ENCODE measurements at places on chromosomes 1 and 21.

GRCh38 chr1:151713044-151713443, 3.6 kb downstream of the CELF3 start:
- no peaks in the 10 kb centered on the region for H3K36me3 ChIP-seq
- DNase-seq = no peak
- peaks cover 3% of the 10 kb centered on the region for H3K4me1 ChIP-seq
- no peak overlapping the region for H3K4me3 ChIP-seq
- H3K27me3 ChIP-seq = no peaks in the 10 kb centered on the region

GRCh38 chr21:41472753-41473548, 35.0 kb downstream of the TMPRSS2 start:
- H3K4me3 ChIP-seq = no peak overlapping the region
- no peaks in the 10 kb centered on the region for H3K4me1 ChIP-seq
- DNase-seq = no peak
- no peaks in the 10 kb centered on the region for H3K27me3 ChIP-seq
- H3K27ac ChIP-seq = no peak overlapping the region

- H3K4me3 ChIP-seq = no peak overlapping the region
- H3K36me3 ChIP-seq = no peaks in the 10 kb centered on the region
- no peaks in the 10 kb centered on the region for H3K27me3 ChIP-seq
- no peaks in the 10 kb centered on the region for H3K4me1 ChIP-seq
- DNase-seq = no peak
- H3K27ac ChIP-seq = no peak overlapping the region
Measured at GRCh38 chr1:27257155-27257554, 22.7 kb downstream of the WDTC1 start.

DNA sequence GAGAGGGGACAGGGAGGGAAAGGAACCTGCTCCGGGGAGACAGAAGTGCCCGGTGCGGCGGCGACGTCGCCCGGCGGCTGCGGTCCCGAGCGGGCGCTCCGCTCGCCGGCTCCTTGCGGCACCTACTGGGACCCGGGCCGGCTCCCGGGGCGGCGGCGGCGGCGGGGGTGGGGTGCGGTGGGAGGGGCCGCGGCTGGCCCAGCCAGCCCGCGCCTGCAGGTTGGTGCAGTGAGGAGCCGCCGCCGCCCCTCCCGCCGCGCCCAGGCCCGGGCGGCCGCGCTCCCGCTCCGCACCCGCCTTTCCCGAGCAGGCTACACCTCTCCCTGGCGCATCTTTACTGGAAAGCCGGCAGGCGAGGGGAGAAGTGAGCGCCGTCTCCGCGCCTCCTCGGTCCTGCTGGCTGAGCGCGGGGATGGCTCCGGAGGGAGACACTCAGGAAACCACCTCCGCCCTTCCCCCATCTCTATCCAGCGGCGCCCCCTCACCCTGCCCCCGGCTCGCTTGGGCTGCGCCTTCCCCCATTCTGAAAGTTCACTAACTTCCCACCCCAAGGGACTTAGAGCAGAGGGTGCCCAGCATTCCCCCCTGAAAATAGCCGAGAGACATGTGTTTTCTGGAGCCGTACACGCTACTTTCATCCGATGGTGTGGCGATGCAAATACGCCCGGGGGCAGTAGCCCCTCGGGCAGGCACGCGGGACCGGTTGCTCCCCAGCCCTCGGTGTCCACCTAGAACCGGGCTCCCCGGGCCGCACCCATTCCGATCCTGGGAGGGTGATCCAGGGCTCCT, at the start of gene PLD5:
PLD5 (minus strand) TSS at position 127 of the 789 bp plus-strand sequence.
- H3K4me1 ChIP-seq = no peaks in the 10 kb centered on the region
- no peaks in the 10 kb centered on the region for H3K36me3 ChIP-seq
- peak within 1 kb of the TSS; percentile 75 for H3K27ac ChIP-seq
- no peaks in the 10 kb centered on the region for H3K27me3 ChIP-seq

DNA sequence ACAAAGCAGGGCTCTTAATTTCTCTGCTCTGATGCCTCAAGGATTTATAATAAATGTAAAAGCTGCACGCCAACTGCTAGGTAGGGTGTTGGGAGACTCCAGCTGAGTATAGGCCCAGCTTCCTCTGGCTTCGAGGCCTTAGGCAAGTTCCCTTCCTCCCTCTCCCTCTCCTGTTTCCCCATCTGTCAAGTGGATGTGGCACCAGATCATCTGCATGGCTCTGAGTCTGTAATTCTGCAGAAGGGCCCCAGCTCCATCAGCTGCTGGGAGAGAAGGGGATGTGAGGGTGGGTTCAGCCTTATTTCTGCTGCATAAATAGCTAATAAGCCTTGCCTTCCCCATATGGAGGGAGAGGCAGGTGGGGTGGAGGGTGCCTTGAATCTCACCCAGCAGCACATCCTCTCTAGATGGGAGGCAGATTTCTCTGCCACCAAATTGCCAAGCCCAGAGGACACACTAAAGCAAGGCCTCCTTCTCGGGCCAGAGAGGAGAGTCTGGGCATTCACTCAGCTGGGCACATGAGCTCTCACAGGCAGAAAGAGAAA, 3.8 kb downstream of the TRIM62 start:
- no peak overlapping the region for H3K4me3 ChIP-seq
- H3K27ac ChIP-seq = no peak overlapping the region
- H3K27me3 ChIP-seq = no peaks in the 10 kb centered on the region
- peaks cover 15% of the 10 kb centered on the region for H3K4me1 ChIP-seq
- no peaks in the 10 kb centered on the region for H3K36me3 ChIP-seq
- no peak for DNase-seq

- H3K4me1 ChIP-seq = no peaks in the 10 kb centered on the region
- H3K36me3 ChIP-seq = peaks cover 4% of the 10 kb centered on the region
- no peaks in the 10 kb centered on the region for H3K27me3 ChIP-seq
- no peak for DNase-seq
- H3K4me3 ChIP-seq = no peak overlapping the region
Measured at GRCh38 chr1:204114606-204115005, 37.2 kb downstream of the ETNK2 start.

- H3K4me1 ChIP-seq = no peaks in the 10 kb centered on the region
- no peak overlapping the region for H3K27ac ChIP-seq
- H3K4me3 ChIP-seq = no peak overlapping the region
- no peaks in the 10 kb centered on the region for H3K27me3 ChIP-seq
- no peak for DNase-seq
Measured at GRCh38 chr1:18064534-18064933, 43.1 kb upstream of the IGSF21 start.

DNA sequence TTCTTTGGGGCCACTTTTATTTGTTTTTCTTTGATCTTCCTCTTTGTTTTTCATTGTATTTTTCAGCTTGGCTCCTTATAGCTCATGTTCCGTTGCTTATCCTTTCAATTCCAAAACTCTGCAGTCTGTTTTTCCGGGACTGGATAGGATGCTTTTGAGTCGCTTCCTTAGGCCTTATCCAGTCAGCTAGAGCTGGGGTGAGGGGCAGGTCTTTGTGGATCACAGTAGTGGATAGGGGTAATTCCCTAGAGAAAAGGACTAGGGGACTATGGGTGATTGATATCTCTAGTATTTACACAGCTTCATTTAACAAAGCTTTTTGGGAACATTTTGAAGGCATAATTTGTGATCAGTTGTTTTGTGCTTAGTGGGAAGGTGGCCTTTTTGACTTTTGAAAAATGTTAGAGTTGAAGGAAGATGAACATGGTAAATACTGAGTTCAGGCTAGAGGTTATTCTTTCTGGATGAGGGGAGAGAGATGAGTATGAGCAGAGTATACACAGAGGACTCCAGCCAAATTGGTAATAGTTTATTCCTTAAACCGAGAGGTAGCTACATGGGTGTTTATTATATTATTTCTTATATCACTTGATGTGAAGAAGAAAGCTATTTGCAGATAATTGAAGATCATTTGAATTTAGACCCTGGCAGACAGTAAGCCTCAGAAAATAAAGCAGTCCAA, 22.5 kb downstream of the CEP350 start:
- no peak for DNase-seq
- H3K27ac ChIP-seq = no peak overlapping the region
- no peaks in the 10 kb centered on the region for H3K27me3 ChIP-seq
- no peak overlapping the region for H3K4me3 ChIP-seq
- H3K36me3 ChIP-seq = no peaks in the 10 kb centered on the region
- peaks cover 21% of the 10 kb centered on the region for H3K4me1 ChIP-seq

DNA sequence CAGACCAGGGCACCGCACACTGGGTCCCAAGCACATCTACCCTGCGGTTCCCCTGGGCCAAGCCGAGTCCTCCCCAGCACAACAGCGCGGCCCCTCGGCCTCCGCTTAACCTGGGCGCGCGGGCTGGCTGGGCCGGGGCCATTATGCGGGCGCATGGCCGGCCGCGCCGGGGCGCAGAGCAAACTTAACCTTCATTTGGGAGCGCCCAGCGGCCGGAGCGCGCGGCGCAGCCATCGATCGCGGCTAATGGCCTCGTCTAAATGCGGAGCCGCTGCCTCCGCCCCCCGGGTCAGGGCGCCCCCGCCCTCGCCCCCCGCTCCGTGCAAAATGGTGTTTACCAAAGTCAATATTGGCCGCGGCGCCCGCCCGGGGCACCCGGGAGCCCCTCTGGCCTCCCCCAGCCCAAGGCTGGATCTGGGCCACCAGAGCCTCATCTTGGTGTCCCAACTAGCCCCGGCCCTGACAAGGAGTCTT, 272.1 kb downstream of the TRABD2B start:
- H3K27ac ChIP-seq = no peak overlapping the region
- H3K4me1 ChIP-seq = peaks cover 14% of the 10 kb centered on the region
- H3K27me3 ChIP-seq = no peaks in the 10 kb centered on the region
- peak overlapping the region; percentile 55 for H3K4me3 ChIP-seq

DNA sequence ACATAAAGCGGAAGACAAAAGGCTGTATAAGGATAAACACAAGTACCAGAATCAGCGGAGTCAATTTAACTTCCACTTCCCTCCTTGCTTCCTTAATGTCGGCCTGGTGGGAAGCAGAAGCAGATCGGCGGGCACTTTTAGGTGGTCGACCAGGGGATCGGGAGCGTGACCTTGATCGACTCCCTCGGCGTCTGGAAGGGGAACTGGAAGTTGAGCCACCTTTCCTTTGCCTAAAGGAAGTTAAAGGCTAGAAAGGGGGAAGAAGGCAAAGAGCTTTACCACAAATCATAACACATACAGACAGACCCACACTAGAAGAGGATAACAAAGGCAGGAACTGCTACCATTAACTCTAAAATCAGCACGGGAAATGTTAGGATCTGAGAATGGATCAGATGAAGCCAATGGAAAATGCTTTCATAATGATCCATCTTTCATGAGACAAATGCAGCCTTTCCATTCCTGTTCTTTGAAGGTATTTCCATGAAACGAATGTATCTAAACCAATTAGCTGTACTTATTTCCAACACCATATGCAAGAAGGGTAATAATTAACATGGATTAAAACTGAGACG, 5.7 kb downstream of the LBR start:
- H3K27ac ChIP-seq = no peak overlapping the region
- no peak for DNase-seq
- H3K36me3 ChIP-seq = peaks cover 15% of the 10 kb centered on the region
- no peaks in the 10 kb centered on the region for H3K27me3 ChIP-seq
- peaks cover 27% of the 10 kb centered on the region for H3K4me1 ChIP-seq
- H3K4me3 ChIP-seq = no peak overlapping the region

- no peaks in the 10 kb centered on the region for H3K27me3 ChIP-seq
- H3K36me3 ChIP-seq = no peaks in the 10 kb centered on the region
- DNase-seq = no peak
- H3K27ac ChIP-seq = no peak overlapping the region
- no peak overlapping the region for H3K4me3 ChIP-seq
- no peaks in the 10 kb centered on the region for H3K4me1 ChIP-seq
Measured at GRCh38 chr1:13667691-13668090, 32.3 kb upstream of the PRDM2 start.

- H3K27ac ChIP-seq = no peak overlapping the region
- no peaks in the 10 kb centered on the region for H3K27me3 ChIP-seq
- H3K36me3 ChIP-seq = no peaks in the 10 kb centered on the region
Measured at GRCh38 chr1:84278905-84279304, 22.6 kb upstream of the SAMD13 start.

DNA sequence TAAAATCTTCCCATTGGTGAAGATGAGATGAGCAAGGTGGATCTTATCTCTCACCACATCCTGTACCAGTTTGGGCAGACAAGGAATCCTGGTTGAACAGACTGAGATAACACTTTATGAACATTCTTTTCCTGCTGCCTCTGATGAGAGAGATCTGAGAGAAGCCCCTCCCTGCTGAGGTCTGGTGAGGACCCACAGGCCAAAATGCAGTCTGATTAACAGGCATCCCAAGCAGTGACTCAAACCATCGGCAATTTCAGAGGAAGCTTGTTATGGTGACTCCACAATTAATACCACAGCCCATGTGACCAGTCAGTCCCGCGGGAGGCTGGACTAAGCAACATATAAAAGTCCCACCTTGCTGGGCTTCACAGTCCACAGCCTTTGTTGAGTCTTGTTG, at the start of gene PRR9:
PRR9 (plus strand) TSS at position 373 of the 400 bp plus-strand sequence. CDS start 561 bp downstream, outside the sequence.
- no peak for DNase-seq
- no peak within 1 kb of the TSS for H3K27ac ChIP-seq
- no peaks in the 10 kb centered on the region for H3K36me3 ChIP-seq
- no peaks in the 10 kb centered on the region for H3K27me3 ChIP-seq

GRCh38 chr1:89781494-89782126, 39.2 kb upstream of the LRRC8D start:
- H3K27ac ChIP-seq = no peak overlapping the region
- no peaks in the 10 kb centered on the region for H3K36me3 ChIP-seq
- H3K4me1 ChIP-seq = no peaks in the 10 kb centered on the region
- H3K27me3 ChIP-seq = no peaks in the 10 kb centered on the region

DNA sequence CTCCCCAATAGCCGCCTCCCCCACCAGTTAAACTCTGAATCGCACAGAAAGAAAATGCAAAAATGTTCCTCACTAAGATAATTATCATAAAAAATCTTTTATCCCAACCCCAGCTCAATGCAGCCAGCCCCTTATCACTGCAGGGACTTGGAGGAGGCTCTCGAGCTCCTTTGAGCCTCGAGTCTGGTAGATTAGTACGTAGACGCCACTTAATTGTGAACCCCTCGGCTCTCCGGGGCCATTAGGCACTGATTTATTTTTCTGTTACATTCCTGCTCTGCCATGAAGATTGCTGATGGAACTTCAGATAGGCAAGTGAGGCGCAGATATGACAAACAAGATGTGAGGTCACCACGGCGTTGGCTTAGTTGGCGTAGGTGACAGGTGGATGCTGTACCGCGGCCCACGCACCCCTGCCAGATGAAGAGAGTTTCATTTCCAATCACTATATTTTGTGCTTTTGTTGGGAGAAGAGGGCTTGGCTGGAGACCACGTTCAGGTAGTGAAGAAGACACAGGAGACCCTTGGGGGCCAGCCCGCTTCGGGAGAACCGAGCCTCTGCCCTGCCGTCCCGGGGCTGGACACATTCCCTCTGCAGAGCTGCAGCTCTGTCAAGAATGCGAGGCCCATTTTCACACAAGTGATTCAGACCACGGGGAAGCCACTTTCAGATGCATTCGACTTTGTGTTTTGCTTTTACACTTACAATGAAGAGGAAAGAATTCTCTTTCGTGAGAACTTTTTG, 55.9 kb upstream of the ARHGEF16 start:
- no peak overlapping the region for H3K4me3 ChIP-seq
- DNase-seq = no peak
- peak overlapping the region; percentile 97 for H3K27ac ChIP-seq
- no peaks in the 10 kb centered on the region for H3K36me3 ChIP-seq

Measured in thoracic aorta (tissue), 2 donors.